ENCODE measurements at places on chromosomes 2 and 18. TPM values are rescaled to one million over a fixed set of nuclear protein-coding genes. Genes with fewer than 3 reads are reported as not detected.

The SKOR2 gene
- total RNA-seq: not detected

The TNFRSF11A gene
- 7.3 TPM for total RNA-seq

The CNTNAP5 gene
- not detected for total RNA-seq

The CCDC102B gene
- 0.92 TPM for total RNA-seq

The FBLN7 gene
- total RNA-seq: 0.28 TPM

The IKZF2 gene
- total RNA-seq: 0.09 TPM

The RGPD3 gene
- total RNA-seq: 0.20 TPM

The DTNA gene
- total RNA-seq: 0.14 TPM

The MERTK gene
- total RNA-seq: 1.9 TPM

The DIPK1C gene
- total RNA-seq: not detected

The USP14 gene
- 65.0 TPM for total RNA-seq

The TMEM182 gene
- 3.6 TPM for total RNA-seq

The GPR39 gene
- 9.6 TPM for total RNA-seq

The TCF23 gene
- not detected for total RNA-seq

The BCL2 gene
- total RNA-seq: 0.40 TPM

The ZNF397 gene
- total RNA-seq: 4.2 TPM

Data from A549 treated with ZK216348 at 1 μM for 4 hours (cell line).